ENCODE measurements at places on chromosomes 3 and 15.
A peak's percentile ranks its signal among the peaks of the same experiment; 100 is the strongest.

DNA sequence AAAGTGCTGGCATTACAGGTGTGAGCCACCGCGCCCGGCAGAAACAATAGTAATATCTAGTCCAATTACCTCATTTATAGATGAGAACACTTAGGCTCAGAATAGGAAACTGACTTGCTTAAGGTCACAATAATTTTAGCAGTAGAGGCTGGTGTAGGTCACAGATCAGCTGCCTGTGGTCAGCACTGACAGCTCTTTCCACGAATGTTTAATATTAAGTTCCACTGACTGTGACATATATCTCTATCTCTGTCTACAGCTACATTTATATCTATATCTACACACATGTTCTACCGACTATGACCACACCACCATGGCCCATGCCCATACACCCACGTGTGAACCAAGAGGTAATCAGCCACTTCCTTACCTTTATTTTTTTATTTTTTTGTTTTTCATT is 40.2 kb upstream of the DLG1 start:
- no peak for DNase-seq

GRCh38 chr3:51390246-51391074 is 625 bp upstream of the RBM15B start:
- no peak for DNase-seq

- no peak for DNase-seq
Observed at GRCh38 chr3:67000009-67000408, 1.9 kb downstream of the KBTBD8 start.

DNA sequence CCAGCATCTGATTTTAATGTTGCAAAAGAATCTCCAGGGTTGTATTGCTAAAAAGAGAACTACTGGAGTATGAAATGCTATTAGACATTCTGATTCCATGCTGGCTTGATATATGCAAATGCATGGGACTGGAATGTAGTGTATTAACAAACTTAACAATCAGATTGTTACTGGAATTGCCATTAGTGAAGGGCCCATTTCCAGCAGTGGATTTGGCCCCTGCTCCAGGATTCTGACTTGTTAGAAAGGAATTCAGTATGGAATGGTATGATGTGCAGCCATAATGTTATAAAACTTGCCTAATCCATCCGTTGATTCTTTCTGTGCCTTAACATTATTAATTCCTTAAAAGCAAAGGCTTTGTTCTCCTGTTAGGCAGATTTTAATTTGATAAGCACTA is 7.9 kb downstream of the ARRDC4 start:
- no peak for DNase-seq

DNA sequence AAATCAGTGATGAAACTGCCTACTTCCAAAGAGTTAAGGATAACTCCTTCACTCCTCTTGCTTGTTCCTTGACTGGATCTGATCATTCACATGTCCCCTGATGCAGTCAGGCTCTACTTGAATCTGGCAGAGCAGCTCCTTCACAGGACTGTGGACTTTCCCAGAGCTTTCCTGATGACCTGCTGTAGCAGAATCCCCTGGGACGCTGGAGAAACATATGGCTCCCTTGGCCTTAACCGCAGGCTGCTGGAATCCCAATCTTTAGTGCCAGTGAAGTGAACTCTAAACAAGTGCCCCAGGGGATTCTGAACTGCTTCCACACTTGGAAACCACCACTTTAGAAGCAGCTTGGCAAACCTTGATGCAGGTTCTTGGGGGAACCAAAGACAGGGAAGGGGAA is 217.8 kb downstream of the CHST2 start:
- DNase-seq = no peak

DNA sequence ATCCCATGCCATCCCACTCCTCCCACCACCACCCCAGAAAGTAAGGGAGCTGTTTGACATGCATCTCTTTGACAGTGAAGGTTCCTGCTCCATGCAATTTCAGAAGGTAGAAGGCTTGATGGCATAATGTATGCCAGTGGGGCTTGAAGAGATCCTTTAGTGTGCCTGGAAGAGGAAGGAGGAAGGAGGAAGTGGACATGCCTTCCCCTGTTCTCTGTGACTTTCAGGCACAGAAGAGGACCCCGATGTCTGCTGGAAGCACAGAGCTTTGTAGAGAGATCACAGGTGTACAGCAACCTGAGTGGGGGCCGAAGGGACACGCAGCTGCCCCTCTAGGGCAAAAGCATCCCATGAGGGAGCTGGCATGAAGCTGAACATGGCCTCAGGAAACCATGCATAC is 171.6 kb downstream of the CD47 start:
- no peak for DNase-seq

DNA sequence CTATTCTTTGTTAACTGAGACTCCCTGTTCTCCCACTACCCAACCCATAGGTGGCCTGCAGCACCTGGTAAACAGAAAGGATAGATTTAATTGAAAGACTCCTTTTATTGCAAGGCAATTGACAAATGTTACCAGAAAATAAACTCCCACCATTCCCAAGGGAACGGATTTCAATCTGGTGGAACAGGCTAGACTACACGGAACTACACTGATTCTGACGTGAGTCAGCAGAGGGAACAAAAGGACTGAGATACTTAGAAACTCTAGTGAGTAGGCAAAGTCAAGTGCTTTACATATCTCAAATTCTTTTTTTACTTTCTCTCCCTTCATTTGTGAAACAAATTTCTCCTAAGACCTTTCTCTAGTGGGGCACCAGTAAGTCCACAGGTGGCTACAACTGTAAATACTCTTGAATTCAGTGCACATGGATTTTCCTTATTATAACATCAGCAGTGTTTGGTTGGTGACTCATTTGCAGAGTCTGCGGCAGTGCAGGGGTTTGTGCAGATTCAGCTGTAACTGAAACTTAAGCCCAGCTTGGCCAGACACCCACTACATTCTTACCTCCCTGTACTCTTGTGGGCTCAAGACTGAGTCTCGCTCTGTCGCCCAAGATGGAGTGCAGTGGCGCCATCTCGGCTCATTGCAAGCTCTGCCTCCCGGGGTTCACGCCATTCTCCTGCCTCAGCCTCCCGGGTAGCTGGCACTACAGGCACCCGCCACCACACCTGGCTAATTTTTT is 34.3 kb upstream of the PLSCR2 start:
- DNase-seq = peak; percentile 72

DNA sequence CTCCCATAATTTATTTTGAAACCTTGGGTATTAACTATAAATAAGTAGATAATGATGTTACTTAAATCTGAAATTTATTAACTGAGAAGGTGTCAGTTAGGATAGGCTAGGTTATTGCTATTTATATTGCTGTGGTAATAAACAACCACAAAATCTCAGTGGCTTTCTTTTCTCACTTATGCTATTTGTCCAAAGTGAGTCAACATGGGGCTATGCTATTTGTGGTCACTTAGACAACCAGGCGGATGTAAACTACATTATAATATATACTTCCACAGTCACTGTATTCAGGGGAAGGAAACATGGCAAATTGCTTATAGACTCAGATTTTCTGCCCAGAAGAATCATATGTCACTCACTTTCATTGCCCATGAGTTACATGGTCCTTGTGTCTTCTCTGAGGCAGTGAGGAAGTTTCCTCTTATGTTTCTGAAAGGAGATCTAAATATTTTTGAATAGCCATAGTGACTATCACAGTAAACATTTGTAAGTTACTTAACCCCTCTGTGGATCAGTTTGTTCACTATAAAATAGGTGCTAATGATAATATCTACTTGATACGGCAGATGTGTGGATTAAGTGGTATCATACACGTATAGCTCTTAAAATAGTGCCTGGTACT is 19.8 kb downstream of the HMG20A start:
- no peak for DNase-seq

- DNase-seq = no peak
Observed at GRCh38 chr15:39587731-39588530, 7.1 kb downstream of the THBS1 start.

DNA sequence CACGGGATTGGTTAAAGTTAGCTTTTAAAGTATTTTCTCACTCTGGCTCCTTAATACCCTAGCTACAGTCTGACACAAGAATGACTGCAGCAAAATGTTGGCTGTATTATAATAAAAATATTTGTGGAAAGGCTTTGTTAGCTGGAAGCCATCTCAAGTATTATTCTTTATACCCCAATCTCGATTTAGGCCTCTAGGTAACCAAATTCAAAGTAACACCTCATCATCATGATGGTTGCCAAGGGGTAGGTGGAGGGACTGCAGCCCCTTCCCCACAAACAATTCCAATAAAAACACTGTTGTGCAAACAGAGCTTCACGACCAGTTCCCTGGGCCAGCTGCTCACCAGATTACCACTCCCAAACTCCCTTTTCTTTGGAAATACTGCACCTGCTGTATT is 759 bp upstream of the GMPS start:
- no peak for DNase-seq

DNA sequence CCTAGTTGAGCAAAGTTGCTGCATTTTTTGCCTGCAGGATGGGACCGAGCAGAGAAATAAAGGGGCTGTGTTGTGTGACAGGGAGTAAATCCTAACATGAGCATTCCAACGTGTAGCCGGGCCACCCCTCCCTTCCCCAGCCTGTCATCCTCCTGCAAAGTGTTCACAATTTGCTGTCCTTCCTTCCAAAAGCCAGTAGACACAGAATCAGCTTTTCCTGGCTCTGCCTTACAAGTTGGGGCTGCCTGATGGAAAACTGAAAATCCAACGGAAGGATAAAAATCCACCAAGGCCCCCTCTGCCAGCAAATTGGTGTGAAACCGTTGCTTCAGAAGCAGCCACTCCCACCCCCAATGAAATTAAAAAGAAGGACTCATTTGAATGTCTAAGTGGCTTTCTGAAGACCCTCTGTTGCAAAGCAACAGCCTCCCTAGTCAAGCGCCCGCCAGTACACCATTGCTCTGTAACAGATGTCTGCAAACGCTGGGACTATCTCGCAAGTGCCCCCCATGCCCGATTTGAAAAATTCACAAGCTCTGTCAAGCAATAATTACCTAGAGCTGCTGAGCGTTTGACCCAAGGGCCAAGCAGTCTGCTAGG is 665 bp downstream of the FRMD4B start:
- DNase-seq = no peak

GRCh38 chr3:63251499-63251898 is 26.6 kb upstream of the SYNPR start:
- DNase-seq = no peak

GRCh38 chr15:66563126-66563525 is 2.7 kb downstream of the LCTL start:
- DNase-seq = no peak

GRCh38 chr3:123559040-123559861 is 25.6 kb downstream of the HACD2 start:
- peak; percentile 55 for DNase-seq

DNA sequence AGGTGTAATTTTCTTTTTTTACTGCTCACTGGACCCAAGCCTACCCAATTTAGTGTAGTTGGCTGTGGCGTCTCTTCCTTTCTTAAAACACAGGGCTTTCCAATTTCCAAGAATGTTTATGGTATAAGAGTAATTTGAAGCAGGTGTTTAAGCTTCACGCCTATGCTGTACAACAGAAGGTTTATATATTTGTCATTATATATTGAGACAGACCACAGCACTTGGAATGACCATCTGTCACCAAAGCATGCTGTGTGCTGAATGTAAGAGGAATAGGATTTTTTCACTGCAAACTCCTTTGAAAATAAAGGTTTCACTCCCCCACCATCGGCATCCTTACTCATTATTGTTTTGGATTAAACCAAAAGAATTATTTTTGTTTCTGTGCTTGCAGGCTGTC is 325.7 kb downstream of the OTOL1 start:
- no peak for DNase-seq

DNA sequence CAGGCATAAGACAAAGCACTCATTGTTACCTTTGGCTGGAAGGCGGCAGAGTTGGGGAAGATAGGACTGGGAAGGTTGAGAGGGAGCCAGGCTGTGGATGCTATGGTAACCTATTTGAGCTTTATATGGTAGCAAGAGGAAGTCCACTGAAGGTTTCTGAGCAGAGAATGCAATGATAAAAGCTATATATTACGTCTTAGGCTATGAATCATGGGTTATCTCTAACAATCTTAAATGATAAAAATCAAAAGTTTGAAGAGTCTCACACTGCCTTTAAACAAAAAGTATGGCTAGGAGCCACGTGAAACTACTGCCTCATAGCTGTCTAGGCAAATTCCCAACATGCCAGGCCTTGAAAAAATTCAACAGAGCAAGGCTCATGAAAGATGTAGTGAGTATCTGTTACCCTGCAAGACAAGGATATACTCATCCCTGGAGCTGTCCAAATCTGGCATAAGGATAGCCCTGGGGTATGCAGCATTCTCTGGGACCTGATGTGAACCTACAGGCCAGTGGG is 4.1 kb downstream of the P3H2 start:
- DNase-seq = no peak

DNA sequence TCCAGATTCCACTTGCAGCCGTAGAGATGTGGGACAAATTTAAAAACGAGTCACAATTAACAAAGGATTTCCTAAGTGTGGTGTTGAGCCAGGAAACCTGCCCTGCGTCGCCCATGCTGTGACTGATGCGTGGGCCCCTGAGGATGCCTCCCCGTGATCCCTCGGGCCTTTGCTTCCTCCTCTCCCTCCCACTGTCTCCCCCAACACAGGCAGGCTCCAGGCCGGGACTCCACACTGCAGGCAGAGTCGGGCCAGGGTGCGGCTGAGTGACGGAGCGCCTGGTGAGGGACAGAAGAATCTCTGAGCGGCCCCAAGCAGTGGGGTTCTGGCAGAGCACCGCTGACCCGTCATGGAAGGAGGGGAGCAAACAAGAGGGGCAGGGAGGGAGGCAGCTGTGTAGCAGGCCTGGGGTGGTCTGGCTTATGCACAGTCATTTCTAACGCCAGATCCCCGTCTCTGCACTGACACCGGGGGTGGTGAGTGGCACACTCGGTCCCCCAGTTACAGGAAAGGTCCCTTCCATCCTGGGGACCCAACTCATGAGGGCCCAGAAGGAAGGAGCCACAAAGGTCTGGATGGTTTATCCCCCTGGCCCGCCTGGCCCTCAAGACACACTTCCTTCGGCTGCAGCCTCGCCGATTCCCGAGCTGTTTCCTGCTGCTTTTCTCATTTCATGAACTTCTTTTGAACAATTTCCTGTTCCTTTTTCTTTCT is 91.0 kb downstream of the XXYLT1 start:
- no peak for DNase-seq

DNA sequence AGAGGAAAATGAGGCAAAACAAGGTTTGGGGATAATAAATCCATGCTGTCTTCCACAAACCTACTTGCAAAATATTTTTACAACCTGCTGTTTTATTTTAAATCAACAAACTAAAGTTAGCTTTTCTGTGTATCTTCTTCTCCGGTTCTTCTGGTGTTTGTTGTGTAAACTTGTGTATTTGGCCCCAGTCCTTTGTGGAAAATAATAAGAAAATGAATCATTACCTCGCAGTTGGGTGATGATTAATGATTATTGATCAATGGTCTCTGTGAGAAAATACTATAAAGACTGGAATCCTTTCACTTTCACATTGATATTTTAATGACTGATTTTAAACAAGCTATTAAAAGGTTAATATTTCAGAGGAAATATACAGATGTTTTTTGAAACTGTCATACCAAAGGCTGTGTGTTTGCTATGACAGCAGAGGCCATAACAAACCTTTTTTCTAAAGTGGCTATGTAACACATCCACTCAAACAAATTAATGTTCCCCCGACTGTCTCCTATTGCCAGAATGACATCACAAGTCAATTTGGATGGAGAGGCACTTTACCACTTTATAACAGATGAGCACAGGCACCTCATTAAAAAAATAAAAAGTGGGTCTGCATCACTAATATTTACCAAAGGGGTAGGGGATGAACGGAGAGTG is 152.5 kb downstream of the MEX3B start:
- DNase-seq = no peak

- DNase-seq = no peak
Observed at GRCh38 chr3:164377466-164377865, 700.8 kb downstream of the SI start.

Measured in T47D (cell line).